Activated CD4-positive, alpha-beta T cell treated with anti-CD3 and anti-CD28 coated beads, Interleukin-2, amount 50 U/mL, for 4 hours (primary cell): ENCODE measurements at places on chromosomes 2 and 18.
A peak's percentile ranks its signal among the peaks of the same experiment; 100 is the strongest.

DNA sequence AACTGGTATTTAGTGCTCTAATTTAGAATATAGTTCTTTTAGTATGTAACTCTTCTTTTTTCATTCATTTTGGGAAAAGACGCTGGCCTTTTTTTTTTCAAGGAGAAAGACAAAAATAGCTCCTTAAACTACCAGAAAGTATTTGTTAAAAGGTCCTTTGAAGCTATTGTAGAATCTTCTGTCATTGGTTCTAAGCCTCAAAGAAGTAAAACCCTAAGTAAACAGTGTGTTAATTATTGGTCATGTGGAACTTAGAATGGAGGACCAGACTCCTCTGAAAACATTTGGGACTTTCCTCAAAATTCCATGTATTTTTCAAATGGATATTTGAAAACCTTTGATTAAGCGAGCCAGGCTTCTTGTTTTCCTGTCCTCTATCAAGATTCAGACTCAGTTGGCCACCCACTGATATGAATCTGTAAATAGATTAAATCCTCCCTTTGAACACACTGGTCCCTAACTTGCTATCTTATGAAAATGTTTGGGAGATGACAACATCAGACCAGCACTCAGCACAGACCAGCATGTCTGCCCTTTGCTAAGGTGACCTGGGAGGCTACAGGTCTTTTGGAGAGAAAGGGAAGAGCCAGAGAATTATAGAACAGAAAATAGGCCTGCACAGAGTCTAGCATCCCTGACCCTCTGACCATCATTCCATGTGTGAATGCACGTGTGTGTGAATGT is 120.3 kb upstream of the GATA6 start:
- no peak for DNase-seq

DNA sequence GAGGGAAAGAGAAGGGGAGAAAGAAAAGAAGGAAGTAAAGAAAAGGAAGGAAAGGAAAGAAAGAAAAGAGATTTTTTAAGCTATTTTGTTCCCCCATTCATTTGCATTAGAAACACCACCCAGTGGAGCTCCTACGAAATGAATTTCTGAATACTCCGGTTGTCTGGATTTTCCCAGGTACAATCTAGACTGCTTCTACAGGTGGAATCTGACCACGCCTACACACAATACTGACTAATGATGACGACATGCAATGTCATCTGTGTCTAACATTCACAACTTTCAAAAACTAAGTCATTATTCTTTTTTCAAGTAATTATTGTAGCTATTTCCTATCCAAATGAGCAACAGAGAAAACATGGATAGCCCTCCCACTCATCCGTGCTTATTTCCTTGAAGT is 121.7 kb downstream of the ZNF516 start:
- no peak for DNase-seq

GRCh38 chr18:46555724-46556123 is 101.3 kb downstream of the LOXHD1 start:
- no peak for DNase-seq

- peak; percentile 46 for DNase-seq
Observed at GRCh38 chr2:151637271-151637781, 97.0 kb downstream of the NEB start.

- DNase-seq, result no peak
Observed at GRCh38 chr2:109200616-109201464, 71.8 kb downstream of the SH3RF3 start.

DNA sequence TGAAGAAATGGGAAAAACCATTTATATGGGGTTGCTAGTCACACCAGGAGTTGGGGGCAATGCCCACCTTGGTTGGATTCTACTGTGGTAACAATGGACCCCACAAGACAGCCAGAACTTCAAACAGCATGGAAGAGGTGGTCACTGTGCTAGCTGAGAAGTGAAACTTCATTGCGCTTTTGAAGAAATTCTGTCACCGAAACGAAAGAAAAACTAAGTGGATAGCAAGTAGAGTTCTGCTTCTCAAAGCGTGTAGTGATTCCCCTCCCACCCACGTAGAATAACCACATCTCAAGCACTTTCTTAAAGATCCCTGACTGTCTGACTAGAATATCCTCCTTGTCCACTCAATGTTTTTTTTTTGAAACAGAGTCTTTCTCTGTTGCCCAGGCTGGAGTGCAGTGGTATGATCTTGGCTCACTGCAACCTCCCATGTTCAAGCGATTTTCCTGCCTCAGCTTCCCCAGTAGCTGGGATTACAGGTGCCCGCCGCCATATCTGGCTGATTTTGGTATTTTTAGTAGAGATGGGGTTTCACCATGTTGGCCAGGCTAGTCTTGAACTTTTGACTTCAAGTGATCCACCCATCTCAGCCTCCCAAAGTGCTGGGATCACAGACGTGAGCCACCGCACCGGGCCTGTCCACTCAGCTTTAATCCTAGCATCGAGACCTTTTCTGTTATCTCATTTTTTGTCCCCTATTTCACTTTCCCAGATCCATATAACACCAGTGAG is 30.1 kb upstream of the CCL20 start:
- no peak for DNase-seq

DNA sequence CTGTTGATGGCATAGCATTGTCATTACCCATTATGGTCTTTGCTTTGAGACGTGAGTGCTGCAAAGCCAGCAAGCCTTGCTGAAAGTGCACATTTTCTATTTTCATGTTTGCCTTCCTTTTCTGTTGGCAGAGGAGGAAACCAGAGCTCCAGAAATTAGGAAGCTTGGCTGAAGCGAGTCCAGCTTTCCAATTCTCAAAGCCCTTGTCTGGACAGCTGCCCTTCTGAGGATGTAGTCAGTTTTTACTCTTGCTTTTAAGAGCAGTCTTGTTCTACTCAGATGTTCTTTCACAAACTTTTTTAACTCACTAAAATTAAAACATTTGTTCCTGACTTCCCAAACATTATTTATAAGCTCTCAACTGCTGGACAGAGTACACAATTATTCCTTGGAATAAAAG is 93.8 kb downstream of the ICOS start:
- no peak for DNase-seq

DNA sequence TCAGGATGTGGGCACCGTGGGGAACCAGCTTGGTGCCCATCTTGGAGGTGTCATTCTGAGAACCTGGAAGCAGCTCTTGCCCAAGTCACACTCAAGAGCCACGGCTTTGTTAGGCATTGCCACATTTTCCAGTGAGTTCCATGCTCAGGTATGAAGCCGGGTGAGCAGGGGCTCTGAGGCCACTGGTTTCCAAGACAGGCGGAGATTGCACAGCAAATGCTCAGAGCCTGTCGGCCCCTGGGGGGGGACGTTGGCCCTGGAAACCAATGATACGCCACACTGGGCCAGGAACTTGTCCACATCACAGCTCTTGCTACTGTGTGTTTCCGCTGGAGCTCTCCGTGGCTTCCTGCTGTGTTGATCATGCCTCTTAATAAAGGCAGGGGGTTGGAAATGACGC is 52.5 kb upstream of the SALL3 start:
- DNase-seq, result no peak

- no peak for DNase-seq
Observed at GRCh38 chr2:127783101-127783500, 27.9 kb downstream of the WDR33 start.

DNA sequence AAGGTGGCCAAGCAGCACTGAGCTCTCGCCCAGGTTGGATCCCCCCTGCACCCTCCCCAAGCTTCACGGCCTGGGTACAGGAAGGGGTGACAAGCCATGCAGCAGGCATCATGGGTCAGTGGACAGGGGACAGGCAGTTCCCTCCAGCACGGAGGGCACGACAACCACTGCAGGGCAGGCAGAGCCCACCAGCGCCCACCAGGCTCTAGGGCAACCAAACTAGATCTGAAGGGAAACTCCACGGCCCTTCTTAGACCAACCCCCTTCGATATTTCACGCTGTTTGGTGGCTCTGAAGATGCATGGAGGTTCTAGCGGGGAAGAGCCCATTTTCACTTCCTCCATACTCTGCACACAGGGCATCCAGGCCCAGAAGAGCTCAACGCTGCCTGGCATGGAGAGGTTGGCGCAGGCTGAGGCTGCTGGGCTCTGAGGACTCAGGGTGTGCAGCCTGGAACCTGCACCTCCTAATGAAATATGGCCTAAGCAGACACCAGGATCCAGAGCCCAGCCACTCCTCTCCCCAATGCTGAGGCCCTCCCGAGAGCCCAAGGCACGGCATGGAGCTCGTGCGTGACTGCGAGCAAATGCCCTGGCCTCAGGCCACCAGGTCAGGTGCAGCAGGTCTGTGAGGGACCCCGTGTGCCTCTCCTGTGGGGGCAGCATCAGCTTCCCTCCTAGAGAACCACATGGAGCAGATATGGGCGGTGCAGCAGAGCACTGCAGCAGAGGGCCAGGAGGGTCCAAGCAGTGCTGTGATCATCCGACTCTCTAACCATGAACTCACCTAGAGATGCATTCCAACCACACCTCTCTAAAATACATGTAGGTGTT is 8.7 kb upstream of the MTERF4 start:
- DNase-seq, result no peak

- no peak for DNase-seq
Observed at GRCh38 chr2:29022679-29023078, 41.6 kb downstream of the TOGARAM2 start.

- no peak for DNase-seq
Observed at GRCh38 chr2:102168026-102168771, 18.6 kb upstream of the IL1RL2 start.

DNA sequence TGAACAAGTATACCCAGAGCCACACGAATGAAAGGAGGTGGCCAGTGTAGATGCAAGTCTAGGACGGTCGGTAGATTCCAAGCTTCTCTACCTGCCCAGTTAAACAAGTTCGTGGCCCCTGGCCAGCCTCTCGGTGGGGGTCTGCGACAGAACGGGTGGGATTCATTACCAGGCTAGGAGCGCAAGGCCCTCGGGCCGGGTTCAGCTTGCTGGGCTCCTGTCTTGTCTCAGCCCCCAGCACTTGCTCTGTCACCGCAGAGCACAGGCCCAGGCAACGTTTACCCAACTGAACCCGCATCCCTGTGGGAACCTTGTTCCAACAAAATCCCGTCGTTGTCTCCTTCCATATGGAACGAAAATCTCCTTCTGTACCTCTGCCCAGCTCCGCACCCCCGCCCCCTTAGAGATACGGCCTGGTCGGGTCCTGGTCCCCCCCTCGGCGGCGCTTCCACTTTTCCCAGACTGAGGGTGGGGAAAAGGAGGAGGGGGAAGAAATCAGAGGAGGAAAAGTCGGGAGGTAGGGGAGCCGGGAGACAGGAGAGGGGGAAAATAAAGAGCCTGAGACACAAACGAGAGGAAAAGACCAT is 1.9 kb upstream of the EMX1 start:
- DNase-seq, result no peak

DNA sequence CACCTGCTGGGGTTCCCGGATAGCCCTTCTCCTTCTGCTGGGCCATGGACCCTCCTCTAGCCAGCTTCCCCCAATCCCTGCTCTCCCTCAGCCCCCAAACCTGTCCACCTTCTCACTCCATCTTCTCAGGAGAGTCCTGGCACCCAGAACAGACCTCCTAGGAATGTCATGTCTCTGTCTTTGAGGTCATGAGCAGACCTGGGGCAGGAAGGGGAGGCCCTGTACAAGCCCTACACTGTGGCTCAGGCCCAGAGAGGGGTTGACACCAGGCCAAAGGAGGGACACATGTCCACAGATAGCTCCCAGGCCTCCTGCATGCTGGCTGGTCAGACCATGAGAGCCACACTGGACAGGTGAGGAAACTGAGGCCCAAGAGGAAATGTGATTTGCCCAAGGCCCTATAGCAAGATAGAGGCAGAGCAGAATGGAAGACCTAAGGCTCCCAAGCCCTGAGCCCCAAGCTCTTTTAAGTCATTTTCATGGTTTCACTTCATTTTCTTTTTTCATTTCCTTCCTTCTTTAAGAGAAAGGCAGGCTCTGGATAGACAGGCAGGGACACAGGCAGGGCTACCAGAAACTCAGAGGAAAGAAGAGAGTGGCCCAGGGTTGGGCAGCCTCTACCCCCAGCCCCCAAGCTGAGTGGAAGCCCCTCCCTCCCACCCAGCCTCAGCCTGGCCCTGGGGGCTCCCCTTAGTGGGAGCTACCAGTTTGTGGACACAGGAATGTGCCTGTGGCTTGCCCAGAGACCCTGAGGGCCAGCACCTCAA is 159.7 kb downstream of the SMAD7 start:
- no peak for DNase-seq

GRCh38 chr2:110732422-110733413 is at the start of gene ACOXL:
Gene ACOXL (plus strand): TSS chr2:110732573. CDS start chr2:110768390, 35,817 bp downstream.
- no peak for DNase-seq

- DNase-seq, result no peak
Observed at GRCh38 chr2:3628800-3629199, 29.2 kb upstream of the ALLC start.

GRCh38 chr18:57542812-57543427 is 43.6 kb downstream of the FECH start:
- no peak for DNase-seq

- no peak for DNase-seq
Observed at GRCh38 chr2:23375448-23375847, 9.5 kb upstream of the KLHL29 start.

DNA sequence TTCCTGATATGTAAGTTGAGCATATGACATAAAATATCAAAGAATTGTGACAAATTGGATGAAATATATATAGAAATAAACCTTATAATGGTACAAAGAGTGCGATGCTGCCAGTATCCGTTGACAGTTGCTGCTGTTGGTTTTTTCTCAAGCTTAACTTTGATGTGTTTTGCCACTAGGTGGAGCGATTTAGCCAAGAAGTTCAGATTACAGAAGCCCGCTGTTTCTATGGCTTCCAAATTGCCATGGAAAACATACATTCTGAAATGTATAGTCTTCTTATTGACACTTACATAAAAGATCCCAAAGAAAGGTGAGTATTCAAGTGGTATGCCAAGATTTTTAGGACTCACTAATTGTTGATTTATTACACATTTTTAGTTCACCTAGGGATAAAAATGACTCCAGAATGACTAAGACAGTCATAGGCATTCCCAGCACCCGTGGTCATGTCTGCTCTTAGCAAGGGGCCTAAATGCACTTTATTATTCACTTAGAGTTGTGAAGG is 2.1 kb downstream of the RRM2 start:
- DNase-seq, result no peak

DNA sequence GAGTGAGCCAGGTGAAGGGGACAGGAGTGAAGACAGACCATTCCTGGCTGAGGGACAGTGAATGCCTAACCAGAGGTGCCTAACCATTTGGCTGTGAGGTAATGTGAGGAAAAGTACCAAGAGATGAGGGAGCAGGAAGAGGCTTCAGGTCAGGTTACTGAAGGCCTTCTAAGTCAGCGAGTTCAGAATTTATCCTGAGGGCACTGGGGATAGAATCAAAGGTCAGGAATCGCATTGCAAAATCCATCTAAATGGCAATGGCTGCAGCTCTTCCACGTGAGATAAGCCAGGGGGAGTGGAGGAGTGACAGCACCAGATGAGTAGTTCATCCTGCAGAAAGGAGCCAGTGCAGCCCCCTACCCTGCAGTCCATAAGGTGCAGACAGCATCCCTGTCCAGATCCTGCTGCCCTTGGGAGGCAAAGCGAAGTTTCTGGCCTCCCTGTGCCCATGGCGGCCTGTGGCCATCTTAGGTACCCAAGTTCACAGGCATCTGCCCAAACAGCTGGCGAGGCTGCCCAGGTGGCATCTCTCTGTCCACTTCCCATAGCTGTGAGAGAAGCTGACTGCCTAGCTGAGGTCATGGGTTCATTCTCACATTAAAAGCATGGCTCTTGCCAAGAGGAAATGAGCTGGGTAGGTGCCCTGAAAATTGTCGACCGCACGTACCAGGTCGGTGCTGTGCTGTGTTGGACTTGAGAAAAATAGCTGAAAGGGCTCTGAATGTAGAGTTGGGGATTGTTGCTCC is 49.5 kb downstream of the CYP27C1 start:
- no peak for DNase-seq
